ENCODE measurements at places on chromosomes 6 and 20.

DNA sequence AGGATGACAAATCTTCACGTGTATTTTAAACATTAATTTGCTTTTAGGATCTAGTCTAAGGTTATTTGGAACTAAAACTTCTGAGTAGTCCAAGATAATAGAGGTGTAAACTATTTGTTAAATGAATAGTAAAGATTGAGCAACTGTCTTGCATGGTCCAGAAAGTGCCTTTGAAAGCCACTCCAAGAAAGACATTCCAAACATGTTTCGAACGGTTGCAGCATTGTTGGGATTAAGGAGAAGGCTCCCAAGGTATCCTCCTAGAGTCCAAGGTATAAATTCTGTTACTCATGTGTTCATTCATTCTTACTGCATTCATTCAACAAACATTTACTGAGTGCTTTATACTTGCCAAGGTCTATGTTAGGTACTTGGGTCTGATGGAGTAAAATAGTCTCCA, 28.8 kb upstream of the MYLK2 start:
- no peak for DNase-seq

GRCh38 chr6:41560431-41561192, 14.4 kb downstream of the FOXP4 start:
- no peak for DNase-seq

DNA sequence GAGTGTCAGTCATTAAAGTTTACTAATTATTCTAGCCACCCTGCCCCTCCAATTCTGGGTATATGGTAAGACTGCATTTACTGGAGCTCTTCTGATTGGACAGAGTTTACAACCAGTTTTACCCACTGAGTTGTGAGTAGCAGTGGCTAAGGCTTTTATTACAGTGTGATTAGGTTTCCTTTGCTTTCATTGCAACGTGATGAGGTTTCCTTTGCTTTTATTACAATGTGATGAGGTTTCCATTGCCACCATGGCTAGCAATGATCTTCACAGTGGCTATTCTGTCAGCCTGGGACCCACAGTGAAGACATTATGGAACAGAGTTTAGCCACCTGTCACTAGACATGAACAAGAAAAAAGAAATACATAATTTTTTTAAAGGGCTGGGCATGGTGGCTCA, 710.2 kb upstream of the FLRT3 start:
- no peak for DNase-seq

DNA sequence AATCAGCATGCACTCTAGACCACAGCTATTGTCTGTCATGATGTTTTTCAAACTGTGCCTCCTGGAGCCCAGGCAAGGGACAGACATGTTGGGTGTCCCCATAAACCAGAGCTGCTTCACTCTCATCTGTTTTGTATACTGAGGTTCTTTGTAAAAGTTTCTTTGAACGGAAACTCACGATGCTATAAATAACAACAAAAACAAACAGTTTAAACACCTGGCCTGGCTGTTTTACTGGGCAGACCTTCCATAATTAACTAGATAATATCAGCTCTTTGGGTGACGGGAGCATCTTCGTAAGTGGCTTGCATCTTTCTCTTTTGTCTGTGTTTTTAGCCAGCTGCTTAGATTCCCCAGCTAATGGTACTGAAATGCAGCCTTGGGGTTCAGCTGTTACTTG, 190.3 kb downstream of the ZDHHC14 start:
- DNase-seq, result no peak

DNA sequence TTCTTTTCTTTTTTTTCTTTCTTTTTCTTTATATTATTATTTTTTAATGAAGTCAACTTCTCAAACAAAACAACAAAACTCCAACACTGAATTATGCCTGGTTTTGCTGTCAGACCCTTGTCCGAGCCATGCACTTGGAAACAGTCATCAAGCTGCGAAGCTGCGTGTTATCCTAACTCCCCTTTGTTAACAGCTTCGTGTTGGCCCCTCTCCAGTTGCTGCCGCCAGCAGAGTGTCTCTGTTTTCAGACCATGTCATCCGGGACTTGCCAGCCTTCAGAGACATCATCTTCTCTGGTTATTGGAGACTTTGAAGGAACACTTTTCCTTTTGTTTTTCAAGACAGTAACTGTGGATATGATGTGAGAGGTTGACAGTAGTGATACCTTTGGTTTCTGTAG, 83.1 kb downstream of the TRMT11 start:
- no peak for DNase-seq

DNA sequence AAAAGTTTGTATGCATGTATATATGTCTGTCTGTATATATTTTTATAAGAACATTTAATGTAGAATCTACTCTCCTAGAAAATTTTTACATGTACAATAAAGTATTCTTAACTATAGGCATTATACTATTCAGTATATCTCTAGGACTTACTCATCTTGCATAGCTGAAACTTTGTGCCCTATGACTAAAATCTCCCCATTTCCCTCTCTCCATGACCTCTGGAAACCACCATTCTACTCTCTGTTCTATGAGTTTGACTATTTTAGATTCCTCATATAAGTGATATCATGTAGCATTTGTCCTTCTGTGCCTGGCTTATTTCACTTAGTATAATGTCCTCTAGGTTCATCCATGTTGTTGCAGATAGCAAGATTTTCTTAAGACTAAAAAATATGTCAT, 205.1 kb upstream of the SMLR1 start:
- no peak for DNase-seq

DNA sequence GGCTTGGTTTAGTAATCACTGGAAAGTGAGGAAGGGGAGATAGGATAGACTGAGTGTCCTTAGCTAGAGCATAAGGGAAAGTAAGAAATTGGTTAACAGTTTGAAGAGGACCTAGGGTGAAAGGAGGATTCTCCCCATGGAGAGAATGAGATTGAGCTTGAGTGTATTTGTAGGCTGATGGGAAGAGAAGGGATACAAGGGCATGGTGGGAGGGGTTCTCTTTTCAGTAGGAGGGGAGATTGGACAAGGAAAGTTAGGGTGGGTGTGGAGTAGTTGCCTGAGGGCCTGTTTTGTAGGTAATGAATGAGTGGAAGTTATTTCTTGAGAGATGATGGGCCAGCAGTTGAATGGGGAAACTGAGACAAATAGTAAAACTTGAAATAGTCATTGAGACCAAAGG, 1.9 kb downstream of the TRMT11 start:
- no peak for DNase-seq

DNA sequence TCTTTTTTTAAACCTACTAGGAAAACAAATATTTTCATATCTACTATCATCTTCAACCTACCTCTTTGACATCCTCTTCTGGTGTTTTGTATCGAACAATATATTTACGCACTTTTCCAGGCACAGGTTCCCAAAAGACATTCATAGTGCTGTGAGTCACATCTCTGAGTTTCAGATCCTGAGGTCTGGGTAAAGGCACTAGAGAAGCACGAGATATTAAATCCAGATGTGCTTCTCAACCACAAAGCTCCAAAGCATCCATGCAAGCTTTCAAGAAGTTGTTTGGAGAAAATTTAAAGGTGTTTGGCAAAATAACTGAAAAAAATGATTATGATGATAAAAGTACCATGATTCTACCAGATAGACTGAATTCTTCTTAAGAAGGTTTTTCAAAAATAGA, 62.7 kb downstream of the COL12A1 start:
- no peak for DNase-seq

DNA sequence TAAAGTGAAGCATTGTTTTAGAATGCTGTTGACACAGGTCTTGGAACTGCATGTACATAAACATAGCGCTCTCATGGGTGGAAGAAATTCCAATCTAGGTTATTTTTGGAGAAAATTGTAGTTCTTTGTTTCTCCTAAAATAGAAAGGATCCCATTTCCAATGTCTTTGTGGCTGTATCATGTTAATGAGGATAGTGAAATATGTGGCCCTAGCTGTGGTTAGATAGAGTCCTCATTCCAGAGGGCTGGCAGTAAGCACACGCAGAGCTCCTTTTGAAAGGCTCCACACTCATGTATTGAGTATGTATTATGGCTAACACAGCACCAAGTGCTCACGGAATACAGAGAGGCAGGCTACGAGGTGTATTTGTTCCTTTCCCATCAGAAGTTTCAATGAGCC, 60.9 kb downstream of the SNRNP48 start:
- no peak for DNase-seq

DNA sequence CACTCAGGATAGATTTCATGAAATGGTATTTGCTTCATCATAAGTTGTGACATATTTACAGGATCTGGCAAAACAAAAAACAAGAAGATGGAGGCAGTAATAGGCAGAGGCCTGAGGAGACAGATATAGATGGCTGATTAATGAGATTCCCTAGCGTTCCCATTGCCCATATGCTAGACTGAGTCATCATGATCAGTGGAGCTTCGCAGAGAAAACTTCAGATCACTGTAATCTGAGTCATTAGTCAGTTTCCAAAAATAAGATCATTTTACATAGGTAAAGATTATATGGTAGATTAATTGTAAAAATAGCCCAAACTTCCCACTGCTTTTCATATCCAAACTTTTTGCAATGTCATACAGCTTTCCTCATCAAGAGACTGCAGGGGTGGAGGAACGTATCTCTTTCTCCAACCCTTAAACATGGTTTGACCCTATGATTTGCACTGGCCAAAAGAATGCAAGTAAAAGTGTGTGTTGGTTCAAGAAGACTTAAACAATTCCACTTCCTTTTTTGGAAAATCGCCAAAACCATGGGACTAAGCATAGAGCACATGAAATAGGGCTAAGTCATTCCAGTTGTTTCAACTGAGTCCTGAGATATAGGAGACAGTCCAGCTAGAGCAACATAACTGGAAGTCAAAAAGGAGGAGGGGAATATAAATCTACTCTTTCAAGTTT, 626.0 kb downstream of the RNF144B start:
- no peak for DNase-seq

DNA sequence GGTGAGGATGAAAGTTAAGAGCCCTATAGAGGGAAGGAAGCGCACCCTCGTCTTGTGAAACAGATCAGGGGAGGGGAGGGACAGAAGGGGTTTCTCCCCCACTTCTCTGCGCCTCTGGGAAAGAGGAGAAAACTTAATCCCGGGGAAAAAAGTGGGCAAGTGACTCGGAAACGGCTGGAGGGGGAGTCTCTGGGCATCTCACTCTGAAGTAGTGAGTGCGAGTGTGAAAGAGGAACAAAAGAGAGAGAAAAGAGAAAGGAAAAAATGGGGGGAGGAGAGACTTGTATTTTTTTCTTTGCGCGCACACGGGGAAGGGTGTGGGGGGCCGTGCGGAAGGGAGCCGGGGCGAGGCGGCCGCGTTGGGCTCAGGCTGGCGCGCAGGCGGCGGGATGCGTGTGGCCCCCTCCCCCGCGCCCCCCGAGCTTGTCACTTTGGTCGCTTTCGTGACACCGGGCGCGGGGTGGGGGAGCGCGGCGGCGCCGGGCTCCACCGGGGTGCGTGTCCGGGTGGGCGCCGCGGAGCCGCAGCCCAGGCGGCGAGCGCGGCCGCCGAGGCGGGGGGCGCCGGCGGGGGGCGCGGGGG, 454 bp downstream of the L3MBTL3 start:
- DNase-seq, result no peak

DNA sequence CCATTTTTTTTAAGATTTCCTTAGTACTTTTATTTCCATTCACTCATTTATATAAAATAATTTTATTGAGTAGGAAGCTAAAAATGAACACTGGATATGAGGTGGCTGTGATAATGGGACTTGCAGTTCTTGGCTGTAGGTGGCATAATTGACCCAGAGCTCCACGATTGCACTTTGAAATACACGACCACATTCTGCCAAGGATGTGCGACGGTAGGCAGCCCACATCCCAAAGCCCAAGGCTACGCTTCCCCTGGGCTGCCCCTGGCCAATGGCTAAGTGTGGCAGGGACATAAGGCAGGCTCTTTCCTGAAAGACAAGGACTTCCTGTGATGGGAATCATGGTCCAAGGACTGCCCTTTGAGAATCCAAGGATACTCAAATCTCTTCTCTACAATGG, 43.7 kb upstream of the ADTRP start:
- DNase-seq, result no peak

DNA sequence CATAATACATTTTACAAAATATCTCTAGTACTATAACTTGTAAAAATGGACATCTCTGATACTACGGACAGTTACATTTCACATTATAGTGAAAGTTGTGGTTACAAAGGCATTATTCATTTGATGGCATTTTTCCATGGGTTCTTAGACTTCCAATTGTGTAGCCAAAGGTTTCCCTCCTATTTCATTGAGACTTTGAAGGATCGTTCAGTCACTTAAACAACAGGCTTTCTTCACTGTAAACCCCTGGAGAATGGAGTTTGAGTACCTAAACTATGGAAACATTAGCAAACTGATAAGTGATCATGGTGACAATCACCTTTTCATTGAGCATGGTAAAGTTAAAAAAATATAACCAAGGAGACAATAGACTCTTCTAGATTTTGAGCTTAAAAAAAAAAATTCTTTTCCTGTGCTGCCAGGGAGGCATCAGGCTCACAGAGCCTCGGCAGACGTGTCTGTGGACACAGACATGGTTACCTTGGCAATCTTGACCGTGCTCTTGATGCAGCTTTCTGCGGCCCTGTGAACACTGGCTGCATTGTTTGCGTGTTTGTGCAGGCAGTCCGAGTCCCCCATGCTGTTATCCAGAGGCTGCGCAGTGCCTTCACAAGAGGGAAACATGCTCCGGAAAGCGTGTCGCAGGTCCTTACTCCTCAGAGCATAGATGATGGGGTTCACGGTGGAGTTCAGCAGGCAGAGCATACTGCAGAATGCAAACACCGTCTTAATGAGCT, 22.6 kb downstream of the CNR1 start:
- DNase-seq, result no peak

GRCh38 chr6:95682476-95682875, 105.1 kb downstream of the MANEA start:
- no peak for DNase-seq

DNA sequence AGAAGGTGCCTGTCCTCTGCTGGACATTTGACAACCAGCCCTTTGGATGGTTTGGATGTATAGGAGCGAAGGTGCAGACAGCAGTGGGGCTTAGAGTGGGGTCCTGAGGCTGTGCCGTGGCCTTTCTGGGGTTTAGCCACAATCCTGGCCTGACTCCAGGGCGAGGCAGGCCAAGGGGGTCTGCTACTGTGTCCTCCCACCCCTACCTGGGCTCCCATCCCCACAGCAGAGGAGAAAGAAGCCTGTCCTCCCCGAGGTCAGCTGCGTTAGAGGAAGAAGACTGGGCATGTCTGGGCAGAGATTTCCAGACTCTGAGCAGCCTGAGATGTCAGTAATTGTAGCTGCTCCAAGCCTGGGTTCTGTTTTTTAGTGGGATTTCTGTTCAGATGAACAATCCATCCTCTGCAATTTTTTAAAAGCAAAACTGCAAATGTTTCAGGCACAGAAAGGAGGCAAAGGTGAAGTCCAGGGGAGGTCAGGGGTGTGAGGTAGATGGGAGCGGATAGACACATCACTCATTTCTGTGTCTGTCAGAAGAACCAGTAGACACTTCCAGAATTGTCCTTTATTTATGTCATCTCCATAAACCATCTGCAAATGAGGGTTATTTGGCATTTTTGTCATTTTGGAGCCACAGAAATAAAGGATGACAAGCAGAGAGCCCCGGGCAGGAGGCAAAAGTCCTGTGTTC, 1.3 kb upstream of the CDKN1A start:
- no peak for DNase-seq

GRCh38 chr20:15699431-15700146, 873.7 kb downstream of the KIF16B start:
- no peak for DNase-seq
